ENCODE measurements at places on chromosomes 12 and 14.
A peak's percentile ranks its signal among the peaks of the same experiment; 100 is the strongest.

GRCh38 chr12:121560392-121561008 is 20.3 kb downstream of the KDM2B start:
- DNase-seq: no peak

DNA sequence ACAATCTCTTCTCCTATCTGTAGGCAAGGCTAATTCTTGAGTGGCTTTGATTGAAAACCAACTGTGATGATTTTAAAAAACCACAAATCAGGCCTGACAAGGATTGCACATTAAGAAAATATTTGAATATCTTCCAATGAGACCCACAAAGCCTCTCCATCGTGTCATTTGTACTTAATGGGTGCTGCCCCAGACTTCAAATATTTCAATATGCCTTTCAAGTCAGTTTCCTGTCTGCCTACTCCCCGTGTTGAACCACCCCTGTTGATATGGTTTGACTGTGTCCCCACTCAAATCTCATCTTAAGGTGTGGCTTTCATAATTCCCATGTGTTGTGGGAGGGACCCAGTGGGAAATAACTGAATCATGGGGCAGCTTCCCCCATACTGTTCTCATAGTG is 159.7 kb upstream of the EGLN3 start:
- no peak for DNase-seq

- peak; percentile 18 for DNase-seq
Observed at GRCh38 chr14:76863724-76864407, 37.7 kb downstream of the LRRC74A start.

- no peak for DNase-seq
Observed at GRCh38 chr14:89085231-89085731, 260.8 kb downstream of the TTC8 start.

- DNase-seq: no peak
Observed at GRCh38 chr12:32151552-32151951, 44.9 kb downstream of the BICD1 start.

- DNase-seq: no peak
Observed at GRCh38 chr12:1881301-1881700, 37.2 kb downstream of the CACNA2D4 start.

DNA sequence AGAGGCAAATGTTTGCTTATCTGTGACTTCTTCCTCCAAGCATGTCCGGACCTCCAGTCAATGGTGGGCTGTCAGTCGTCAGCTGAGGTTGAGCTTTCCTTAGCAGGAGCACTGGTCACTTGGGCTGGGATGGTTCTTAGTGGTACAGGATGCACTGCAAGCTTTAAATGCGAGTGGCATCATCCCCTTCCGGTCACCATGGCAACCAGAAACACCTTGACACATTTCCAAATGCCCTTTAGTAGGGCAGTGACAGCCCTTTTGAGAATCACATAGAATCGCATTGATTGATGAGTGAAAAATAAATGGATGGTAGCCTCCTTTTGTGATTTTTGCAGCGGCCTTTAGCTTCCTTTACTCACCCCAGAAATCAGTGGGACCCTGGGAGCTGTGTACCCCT is 24.1 kb downstream of the NTF3 start:
- no peak for DNase-seq

DNA sequence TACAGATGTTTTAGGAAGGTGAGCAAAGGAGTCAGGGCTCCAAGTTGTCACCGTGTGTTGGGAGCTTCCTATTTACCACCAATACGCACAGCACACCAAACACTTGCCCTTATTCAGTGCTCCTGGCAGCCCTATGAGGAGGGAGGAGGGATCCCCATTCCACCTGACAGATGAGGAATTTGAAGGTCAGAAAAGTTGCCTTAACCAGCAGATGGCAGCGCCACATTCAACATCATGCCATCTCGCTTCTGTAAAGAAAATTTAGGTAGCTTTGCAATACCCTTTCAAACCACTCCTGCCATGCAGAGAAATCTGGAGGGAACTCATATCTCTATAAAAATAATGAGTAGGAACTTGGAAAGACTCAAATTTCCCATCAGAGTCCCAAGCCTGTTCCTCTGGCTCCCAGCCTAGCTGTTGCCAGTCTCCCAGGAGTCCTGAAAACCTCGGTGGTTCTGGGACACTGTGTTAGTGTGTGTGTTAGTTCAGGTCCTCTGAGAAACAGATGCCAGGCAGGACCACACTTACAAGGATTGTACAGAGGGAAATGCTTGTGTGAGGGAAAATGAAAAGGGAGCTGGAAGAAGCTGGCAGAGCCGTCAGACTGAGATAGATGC is 410.5 kb downstream of the MED13L start:
- DNase-seq: no peak

DNA sequence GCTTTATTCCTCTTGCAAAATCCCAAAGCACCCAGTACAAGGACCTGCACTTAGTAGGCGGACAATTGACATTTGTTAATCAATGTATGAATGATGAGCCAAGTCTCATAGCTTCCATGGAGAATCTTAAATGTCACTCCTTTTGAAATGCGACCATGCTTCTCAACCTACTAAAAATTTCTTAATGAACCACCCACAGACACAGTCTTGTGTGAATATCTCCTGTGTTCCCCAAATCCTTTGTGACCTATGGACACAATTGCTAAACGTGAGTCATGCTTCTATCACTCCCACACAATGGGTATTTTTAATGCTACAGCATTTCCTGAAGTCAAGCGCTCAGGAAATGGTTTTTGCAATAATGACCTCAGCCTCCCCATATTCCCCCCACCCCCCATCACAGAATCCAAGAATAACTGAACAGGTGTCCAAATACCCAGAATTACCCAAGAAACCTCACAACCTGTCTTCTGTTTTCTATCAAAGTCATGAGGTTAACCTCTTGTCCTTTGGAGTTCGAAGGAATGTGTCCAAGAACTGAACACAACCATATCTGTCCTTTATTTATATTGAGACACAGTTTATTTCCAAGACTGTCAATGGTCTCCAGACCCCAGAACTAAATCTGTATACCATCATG is 163.6 kb upstream of the PLEKHG7 start:
- peak; percentile 50 for DNase-seq

DNA sequence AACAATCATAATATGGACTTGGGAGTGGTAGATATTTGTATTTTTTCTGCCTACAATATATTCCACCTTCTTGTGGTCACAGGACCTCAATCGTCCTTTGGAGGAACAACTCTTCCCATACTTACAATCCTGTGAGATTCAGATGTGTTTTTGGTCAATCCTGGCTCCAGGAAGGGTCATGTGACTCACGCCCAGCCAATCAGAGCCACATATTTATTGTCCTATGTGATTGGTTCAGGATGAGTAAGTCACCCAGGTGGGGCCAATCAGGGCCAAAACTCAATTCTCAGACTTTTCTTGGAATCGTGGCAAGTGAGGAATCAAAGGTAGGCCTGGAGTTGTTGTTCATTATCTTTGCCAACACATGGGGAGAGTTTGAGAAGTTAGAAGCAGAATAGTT is 264.9 kb downstream of the SUDS3 start:
- no peak for DNase-seq

GRCh38 chr12:62922539-62922938 is 12.4 kb downstream of the PPM1H start:
- no peak for DNase-seq

DNA sequence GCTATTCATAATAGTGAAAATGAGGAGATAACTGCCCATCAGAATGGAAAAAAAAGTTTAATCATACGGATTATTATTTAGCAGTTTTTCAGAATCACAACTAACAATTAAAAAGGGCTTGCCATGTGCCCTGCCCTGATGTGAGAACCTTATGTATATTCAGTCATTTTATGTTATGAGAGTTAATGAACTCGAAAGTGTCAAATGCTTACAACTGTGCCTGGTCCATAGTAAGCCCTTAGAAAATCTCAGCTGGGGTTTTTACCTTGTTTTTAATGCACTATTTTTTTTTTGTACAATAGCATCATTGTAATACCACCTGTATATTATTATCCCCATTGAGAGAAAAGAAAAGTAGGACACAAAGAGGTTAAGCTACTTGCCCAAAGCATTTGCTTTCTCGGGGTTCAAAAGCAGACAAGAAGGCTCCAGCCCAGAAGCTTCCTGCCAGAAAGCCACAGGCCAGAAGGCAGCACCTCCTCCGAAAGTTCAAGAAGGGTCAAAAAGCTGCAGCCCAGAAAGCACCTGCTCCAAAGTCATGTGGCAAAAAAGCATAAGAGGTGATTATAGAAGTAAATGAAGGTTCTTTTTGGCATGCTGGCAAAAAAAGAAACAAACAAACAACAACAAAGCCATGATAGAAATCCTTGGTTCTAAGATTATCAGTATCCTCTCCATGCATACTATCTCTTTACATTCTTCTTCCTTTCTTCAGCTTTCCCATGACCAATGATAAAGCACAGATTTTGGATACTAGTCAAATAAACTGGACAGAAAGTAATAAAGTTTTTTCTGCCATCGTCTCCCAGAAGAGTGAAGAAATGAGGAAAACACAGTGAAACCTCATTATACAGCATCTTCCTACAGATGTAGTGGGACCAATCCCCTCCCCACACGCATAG is 59.1 kb upstream of the NAP1L1 start:
- DNase-seq: peak; percentile 40

All from CD4-positive, alpha-beta T cell treated with Interleukin-10 for 1 hour (primary cell).